ENCODE measurements at places on chromosomes 7 and 10.

- H3K36me3 ChIP-seq, result no peaks in the 10 kb centered on the region
- H3K27ac ChIP-seq, result no peak overlapping the region
- H3K4me1 ChIP-seq, result peaks cover 17% of the 10 kb centered on the region
- peaks cover 4% of the 10 kb centered on the region for H3K27me3 ChIP-seq
- H3K4me3 ChIP-seq, result no peak overlapping the region
- no peak for DNase-seq
These were observed 9.5 kb upstream of the FRA10AC1 start for GRCh38 chr10:93711891-93712290.

- no peaks in the 10 kb centered on the region for H3K36me3 ChIP-seq
- no peak overlapping the region for H3K27ac ChIP-seq
- H3K4me3 ChIP-seq, result no peak overlapping the region
- no peaks in the 10 kb centered on the region for H3K4me1 ChIP-seq
- no peak for DNase-seq
- no peaks in the 10 kb centered on the region for H3K27me3 ChIP-seq
These were observed 494.3 kb upstream of the AUTS2 start for GRCh38 chr7:69104023-69104422.

DNA sequence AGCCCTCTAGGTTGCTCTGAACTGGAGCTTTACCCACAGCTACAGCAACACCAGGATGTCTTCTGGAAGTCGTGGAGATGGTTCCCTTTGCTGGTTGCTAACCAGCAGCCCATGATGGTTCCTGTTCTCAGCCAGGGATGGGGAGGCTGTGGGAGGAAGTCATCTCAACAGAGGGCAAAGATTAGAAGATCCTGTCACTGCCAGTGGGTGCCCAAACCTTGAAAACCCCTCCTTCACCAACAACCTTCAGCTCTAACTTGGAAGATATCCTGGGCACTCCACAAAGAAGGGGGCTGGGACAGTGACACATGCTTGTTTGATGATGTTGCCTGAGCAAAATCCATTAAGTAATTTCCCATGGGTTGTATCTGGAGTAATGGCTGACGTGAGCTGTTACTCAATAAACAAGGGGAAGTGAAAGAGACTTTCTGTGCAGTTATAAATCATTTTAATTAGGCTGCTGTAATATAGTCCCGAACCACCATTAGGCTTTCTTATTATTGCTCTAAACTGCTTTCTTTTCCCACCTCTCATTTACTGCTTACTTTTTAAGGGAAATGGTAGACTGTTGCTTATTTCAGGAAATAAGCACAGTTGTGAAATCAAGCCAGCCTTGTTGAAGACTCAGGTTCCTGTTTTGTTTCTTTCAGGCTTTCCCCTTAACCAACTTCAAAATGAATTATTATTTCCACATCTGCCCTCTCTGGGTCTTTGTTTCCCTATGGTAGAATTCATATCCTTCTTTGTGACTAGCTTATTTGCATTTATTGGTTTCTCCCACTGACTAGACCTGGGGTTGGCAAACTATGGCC is 124.8 kb downstream of the PPP1R17 start:
- H3K4me3 ChIP-seq, result no peak overlapping the region
- H3K4me1 ChIP-seq, result peaks cover 4% of the 10 kb centered on the region
- no peak for DNase-seq
- H3K36me3 ChIP-seq, result no peaks in the 10 kb centered on the region
- H3K27me3 ChIP-seq, result no peaks in the 10 kb centered on the region

DNA sequence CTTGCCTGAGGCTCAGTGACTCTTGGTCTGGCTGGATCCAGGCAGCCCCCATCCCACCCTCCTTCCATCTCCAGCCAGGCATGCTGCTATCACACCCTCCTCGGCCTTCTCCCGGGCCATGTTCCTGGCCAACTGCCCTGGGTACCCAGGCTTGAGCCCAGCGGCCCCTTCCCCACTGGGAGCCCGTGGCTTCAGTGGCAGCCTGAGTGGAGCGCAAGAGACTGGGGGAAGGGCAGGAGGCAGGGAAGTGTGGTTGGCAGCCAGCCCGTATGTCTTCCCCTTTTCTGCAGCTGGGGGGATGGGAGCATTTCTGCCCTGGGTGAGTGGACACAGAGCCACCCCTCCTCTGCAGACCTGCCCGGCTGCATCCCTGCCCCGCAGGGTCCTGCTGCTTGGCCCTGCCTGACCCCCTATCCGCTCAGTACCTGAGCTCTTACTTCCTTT is 148.5 kb downstream of the ARHGAP22 start:
- H3K27ac ChIP-seq, result no peak overlapping the region
- no peaks in the 10 kb centered on the region for H3K27me3 ChIP-seq
- no peaks in the 10 kb centered on the region for H3K36me3 ChIP-seq
- peak; percentile 15 for DNase-seq

- H3K36me3 ChIP-seq, result no peaks in the 10 kb centered on the region
- H3K27ac ChIP-seq, result no peak overlapping the region
- no peaks in the 10 kb centered on the region for H3K27me3 ChIP-seq
These were observed 163.5 kb downstream of the GFRA1 start for GRCh38 chr10:116109481-116109880.

DNA sequence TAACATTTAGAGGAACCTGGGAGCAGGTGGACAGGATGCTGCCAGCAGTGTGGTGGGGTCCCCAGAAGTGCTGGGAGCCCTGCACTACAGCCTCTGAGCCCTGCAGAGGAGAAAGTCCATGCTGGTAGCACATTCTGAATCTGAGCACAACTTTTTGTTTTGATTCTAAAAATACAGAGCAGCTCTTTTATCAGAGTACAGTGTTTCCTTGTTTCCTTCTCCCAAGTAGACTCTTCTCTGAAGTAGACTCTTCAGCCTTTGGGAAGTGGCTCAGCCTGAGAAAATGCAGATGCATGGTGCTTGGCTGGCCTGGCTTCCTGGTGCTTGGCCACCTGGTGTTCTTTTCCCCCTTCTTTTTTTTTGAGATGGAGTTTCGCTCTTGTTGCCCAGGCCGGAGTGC is 9.1 kb downstream of the ADCY1 start:
- H3K27ac ChIP-seq, result no peak overlapping the region
- H3K36me3 ChIP-seq, result no peaks in the 10 kb centered on the region
- H3K27me3 ChIP-seq, result no peaks in the 10 kb centered on the region
- H3K4me1 ChIP-seq, result no peaks in the 10 kb centered on the region
- DNase-seq, result no peak

GRCh38 chr10:96998329-96998888 is 166.3 kb downstream of the LCOR start:
- H3K4me3 ChIP-seq, result no peak overlapping the region
- no peaks in the 10 kb centered on the region for H3K27me3 ChIP-seq
- no peaks in the 10 kb centered on the region for H3K4me1 ChIP-seq
- no peak for DNase-seq
- no peak overlapping the region for H3K27ac ChIP-seq
- H3K36me3 ChIP-seq, result no peaks in the 10 kb centered on the region

- no peak for DNase-seq
- peaks cover 51% of the 10 kb centered on the region for H3K27me3 ChIP-seq
- H3K4me3 ChIP-seq, result no peak overlapping the region
- H3K36me3 ChIP-seq, result no peaks in the 10 kb centered on the region
- peaks cover 15% of the 10 kb centered on the region for H3K4me1 ChIP-seq
These were observed 820 bp upstream of the NRG3 start for GRCh38 chr10:81873932-81874816.

DNA sequence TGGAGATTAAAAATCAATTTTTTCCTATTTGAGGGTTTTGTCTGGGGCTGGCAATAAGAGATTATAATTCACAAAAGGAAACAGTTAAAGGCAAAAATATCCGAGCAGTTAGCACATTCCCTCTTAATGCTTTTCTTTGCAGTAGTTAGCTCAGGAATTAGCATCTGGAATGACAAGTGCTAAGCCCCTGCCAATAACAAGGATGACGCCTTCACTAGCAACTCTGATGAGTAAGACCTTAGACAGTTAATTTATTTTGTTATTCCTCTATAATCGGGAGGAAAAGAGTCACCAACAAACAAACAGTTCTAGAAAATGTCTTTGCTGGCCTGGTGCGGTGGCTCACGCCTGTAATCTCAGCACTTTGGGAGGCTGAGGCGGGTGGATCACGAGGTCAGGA is 151.3 kb downstream of the TRIL start:
- H3K4me3 ChIP-seq, result no peak overlapping the region
- H3K4me1 ChIP-seq, result peaks cover 11% of the 10 kb centered on the region
- no peak for DNase-seq
- no peaks in the 10 kb centered on the region for H3K36me3 ChIP-seq

DNA sequence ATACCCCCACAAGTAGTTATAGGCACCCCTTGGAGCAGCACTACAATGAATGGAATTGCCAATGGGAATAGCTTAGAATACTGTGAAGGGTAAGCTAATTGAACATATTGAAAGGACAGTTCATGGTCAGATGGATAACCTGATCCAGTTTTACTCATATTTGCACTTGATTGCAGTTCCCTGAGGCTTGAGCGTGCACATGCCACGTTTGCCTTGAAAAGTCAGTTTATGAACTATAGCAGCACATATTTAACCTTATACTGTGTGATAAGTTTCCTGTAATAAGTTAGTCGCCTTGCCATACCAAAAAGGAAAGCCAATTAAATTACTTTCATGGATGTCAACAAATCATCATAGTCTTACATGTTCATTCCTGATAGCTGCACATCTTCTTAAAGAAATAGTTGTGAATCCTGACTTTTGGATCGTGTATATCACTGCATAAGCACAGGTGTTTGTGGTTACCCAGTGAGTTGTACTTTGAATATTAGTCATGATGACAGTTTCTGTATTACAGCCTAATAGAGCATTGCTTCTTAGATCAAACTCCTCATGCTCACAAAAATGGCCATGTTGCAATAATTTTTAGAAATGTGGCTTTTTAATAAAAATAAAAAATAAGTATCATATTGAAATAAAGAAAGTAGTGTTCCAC is 21.6 kb downstream of the DNTT start:
- no peaks in the 10 kb centered on the region for H3K4me1 ChIP-seq
- no peak for DNase-seq
- H3K36me3 ChIP-seq, result no peaks in the 10 kb centered on the region
- H3K27me3 ChIP-seq, result peaks cover 14% of the 10 kb centered on the region
- no peak overlapping the region for H3K4me3 ChIP-seq

GRCh38 chr7:121530227-121531174 is 134.4 kb upstream of the FAM3C start:
- H3K27me3 ChIP-seq, result peaks cover 7% of the 10 kb centered on the region
- H3K27ac ChIP-seq, result peak overlapping the region; percentile 7
- no peak for DNase-seq
- H3K36me3 ChIP-seq, result no peaks in the 10 kb centered on the region

- DNase-seq, result no peak
- H3K36me3 ChIP-seq, result peaks cover 8% of the 10 kb centered on the region
- no peak overlapping the region for H3K27ac ChIP-seq
- H3K4me3 ChIP-seq, result no peak overlapping the region
- H3K4me1 ChIP-seq, result peaks cover 35% of the 10 kb centered on the region
- no peaks in the 10 kb centered on the region for H3K27me3 ChIP-seq
These were observed 4.6 kb downstream of the BRI3 start for GRCh38 chr7:98286093-98286539.

GRCh38 chr10:17873946-17874345 is 64.8 kb downstream of the MRC1 start:
- H3K36me3 ChIP-seq, result no peaks in the 10 kb centered on the region
- H3K4me3 ChIP-seq, result no peak overlapping the region
- no peaks in the 10 kb centered on the region for H3K4me1 ChIP-seq
- peaks cover 3% of the 10 kb centered on the region for H3K27me3 ChIP-seq
- no peak overlapping the region for H3K27ac ChIP-seq

GRCh38 chr7:155752756-155753445 is 59.4 kb downstream of the SHH start:
- peak overlapping the region; percentile 76 for H3K27ac ChIP-seq
- peaks cover 81% of the 10 kb centered on the region for H3K4me1 ChIP-seq
- no peaks in the 10 kb centered on the region for H3K27me3 ChIP-seq

GRCh38 chr10:116043861-116044260 is 229.1 kb downstream of the GFRA1 start:
- DNase-seq, result no peak
- H3K36me3 ChIP-seq, result no peaks in the 10 kb centered on the region
- no peak overlapping the region for H3K4me3 ChIP-seq

DNA sequence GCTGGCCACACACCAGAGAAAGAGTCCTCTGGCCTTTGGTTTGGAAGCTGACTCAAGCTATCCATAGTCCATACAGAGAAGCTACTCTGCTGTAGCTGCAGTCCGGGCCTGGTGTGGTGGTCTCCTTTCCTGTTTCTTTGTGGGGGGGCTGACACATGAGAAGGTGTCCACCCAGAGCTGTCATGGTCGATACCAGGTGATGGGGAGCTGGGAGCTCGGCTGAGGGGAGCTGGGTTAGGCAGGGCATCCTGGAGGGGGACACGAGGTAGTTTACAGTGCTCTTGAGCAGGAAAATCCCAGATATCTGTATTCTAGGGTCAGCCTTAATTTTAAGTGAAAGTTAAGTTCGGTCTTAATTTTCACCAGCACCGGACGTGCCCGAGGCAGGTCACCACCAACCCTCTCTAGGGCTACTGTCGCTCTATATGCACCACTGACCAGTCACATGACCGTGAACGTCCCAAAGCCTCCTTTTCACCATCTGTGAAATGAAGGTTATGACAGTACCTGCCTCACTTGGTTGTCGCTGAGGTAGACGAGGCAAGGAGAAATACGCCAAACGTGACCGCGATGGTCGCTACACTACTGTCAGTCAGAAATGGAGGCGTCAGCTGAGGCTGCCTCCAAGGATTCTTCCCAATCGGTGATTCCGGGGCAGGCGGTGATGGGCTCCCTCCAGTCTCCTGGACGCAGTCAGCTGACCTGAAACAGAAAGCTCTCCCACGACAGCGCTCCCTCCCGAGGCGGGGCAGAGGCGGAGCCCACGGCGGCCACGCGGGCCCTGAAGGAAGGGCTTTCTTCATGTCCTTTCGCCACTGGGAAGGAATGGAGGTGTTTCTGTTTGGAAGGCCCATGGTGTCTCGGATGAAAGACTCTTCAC is 69.4 kb upstream of the SHH start:
- H3K36me3 ChIP-seq, result no peaks in the 10 kb centered on the region
- H3K27me3 ChIP-seq, result no peaks in the 10 kb centered on the region
- no peak for DNase-seq
- H3K4me1 ChIP-seq, result no peaks in the 10 kb centered on the region
- no peak overlapping the region for H3K4me3 ChIP-seq

GRCh38 chr10:114990991-114991390 is 53.0 kb downstream of the TRUB1 start:
- H3K27ac ChIP-seq, result no peak overlapping the region
- no peak for DNase-seq

GRCh38 chr10:49552277-49552676 is 13.4 kb upstream of the ERCC6 start:
- DNase-seq, result no peak
- H3K27me3 ChIP-seq, result peaks cover 19% of the 10 kb centered on the region
- H3K4me3 ChIP-seq, result no peak overlapping the region
- no peaks in the 10 kb centered on the region for H3K36me3 ChIP-seq
- H3K4me1 ChIP-seq, result no peaks in the 10 kb centered on the region

- peaks cover 3% of the 10 kb centered on the region for H3K4me1 ChIP-seq
- DNase-seq, result peak; percentile 34
- H3K27me3 ChIP-seq, result peaks cover 17% of the 10 kb centered on the region
- H3K27ac ChIP-seq, result no peak overlapping the region
These were observed 23.6 kb upstream of the PFKP start for GRCh38 chr10:3043512-3044368.

- peak overlapping the region; percentile 73 for H3K27ac ChIP-seq
- peaks cover 65% of the 10 kb centered on the region for H3K36me3 ChIP-seq
- H3K27me3 ChIP-seq, result no peaks in the 10 kb centered on the region
- H3K4me1 ChIP-seq, result peaks cover 88% of the 10 kb centered on the region
- no peak for DNase-seq
- H3K4me3 ChIP-seq, result peak overlapping the region; percentile 28
These were observed 48.9 kb downstream of the VOPP1 start for GRCh38 chr7:55523366-55523765.

- H3K4me3 ChIP-seq, result no peak overlapping the region
- no peak for DNase-seq
- H3K27me3 ChIP-seq, result no peaks in the 10 kb centered on the region
- H3K4me1 ChIP-seq, result peaks cover 86% of the 10 kb centered on the region
- H3K27ac ChIP-seq, result no peak overlapping the region
These were observed 3.7 kb downstream of the NOD1 start for GRCh38 chr7:30474893-30475292.

Data from activated B cell treated with CpG ODN at 0.5 μM for 24 hours (primary cell).